ENCODE measurements at places on chromosomes 2 and 18.
A peak's percentile ranks its signal among the peaks of the same experiment; 100 is the strongest.

DNA sequence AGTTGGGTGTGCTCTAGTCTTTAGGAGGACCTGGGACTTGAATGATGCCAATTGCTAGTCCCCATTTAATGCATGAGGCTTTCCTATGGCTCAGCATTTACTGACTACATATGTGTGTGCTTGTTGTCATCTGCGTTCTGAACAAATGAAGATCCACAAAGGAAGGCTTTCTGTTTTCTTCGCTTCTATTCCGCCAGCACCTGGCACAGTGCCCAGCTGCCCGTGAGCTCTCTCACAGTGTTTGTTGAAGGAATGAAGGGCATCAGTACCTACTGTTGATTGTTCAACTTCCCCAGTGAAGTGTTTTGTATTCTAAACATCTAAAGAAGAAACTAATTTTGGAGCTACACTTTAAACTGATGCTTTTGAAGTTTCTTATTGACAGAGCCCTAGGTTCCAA lies 122.4 kb upstream of the LINC00305 start:
- DNase-seq: no peak

DNA sequence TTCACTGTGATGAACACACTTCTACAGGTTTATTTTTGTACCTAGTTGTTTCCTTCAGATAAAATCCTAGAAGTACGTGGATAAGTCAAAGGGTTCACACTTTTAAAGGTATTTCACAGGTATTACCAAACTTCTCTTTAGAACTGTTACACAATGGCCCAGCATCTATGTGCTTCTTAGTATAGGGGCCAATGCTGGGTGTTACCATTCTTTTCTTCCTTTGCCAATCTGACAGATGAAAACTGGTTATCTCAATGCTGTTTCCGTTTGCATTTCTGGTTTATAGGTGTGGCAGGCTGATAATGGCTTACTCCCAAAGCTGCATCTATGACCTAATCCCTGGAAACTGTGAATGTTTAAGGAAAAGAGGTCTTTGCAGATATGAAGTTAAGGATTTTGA lies 2.8 kb upstream of the TCF7L1 start:
- no peak for DNase-seq

GRCh38 chr2:210389856-210390255 lies 74.9 kb upstream of the MYL1 start:
- DNase-seq: no peak

- no peak for DNase-seq
Observed at GRCh38 chr18:79385326-79385707, 10.4 kb upstream of the NFATC1 start.

- DNase-seq: no peak
Observed at GRCh38 chr2:128603411-128603924, 284.8 kb upstream of the HS6ST1 start.

GRCh38 chr2:10909050-10909995 lies 2.4 kb upstream of the KCNF1 start:
- no peak for DNase-seq

DNA sequence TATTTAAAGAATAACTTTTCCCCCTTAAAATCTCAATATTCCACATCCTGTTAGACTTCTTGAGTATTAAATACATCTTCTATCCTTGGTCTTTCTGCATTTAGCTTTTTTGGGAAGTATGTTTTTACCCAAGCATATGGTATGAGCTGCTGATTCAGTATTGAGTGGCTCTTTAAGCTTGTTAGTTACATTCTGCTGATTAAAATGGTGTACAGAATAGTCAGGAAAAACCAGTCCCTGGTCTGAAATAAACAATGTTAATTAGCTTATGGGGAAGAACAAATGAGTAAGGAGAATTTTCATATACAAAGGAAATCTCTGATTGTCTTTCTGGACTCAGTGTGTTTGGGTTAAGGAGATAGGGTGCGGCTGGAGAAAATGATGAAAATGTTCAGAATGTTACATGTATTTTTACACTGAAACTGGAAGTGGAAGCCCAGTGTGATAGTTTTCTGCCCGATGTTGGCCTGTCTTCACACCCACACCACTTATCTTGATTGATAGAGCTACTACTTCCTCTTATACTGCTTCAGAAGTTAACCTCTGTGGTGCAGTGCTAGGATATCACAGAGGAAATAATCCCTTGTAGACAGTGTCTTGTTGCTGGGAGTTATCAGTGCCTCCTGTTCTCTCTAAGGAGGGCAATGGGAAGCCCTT lies 84.0 kb downstream of the MSH2 start:
- no peak for DNase-seq

- DNase-seq: no peak
Observed at GRCh38 chr2:220935789-220936321, 636.2 kb downstream of the EPHA4 start.

- DNase-seq: no peak
Observed at GRCh38 chr2:113966832-113967231, 76.9 kb downstream of the ACTR3 start.

DNA sequence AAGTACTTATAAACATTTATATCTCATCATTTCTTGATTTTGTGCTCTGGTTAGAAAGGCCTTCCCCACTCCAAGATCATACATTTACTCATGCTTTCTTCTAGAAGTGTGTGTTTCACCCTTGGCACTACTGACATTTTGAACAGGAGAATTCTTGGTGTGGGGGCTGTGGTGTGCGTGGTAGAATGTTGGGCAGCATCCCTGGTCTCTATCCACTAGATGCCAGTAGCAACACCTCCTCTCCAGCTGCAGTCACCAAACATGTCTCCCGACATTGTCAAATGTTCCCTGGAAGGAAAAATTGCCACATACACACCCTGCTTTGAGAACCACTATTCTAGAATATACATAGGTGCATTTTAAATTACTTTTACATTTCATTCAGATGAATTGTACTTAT lies 8.7 kb upstream of the TGIF1 start:
- DNase-seq: peak; percentile 24

DNA sequence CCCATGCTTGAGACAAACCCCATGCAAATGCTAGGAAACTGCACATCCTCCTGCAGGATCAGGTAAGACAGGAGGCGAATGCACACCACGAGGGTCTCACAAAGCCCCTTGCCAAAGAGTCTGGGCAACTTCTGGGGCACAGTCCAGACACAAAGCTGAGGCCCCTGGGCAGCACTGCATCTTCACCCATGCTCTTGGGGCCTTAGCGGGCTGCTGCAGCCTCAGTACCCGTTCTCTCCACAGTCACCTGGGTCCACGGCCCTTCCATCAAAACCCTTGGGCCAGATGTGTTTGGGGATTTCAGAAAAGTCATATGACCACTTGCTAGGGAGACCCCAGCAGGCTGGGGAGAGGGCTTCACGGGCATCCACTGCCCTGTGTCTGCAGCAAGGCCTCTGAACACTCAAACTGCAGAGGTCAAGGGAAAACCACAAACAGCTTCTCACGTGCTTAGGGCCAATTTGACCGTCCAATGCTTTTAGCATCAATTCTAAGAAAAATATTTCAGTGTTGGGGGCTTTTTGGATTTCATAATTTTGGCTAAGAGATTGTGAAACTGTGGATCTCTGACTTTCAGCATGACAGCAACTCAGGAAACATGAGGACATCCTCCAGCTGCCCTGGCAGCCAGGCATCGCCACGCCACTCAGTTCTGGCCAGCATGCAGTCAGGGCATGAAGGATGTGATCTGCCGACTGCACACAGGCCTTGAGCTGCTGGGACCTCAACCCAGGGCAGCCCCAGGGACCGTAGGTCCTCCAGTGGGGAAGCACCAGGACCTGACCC lies 20.0 kb downstream of the PASK start:
- no peak for DNase-seq

DNA sequence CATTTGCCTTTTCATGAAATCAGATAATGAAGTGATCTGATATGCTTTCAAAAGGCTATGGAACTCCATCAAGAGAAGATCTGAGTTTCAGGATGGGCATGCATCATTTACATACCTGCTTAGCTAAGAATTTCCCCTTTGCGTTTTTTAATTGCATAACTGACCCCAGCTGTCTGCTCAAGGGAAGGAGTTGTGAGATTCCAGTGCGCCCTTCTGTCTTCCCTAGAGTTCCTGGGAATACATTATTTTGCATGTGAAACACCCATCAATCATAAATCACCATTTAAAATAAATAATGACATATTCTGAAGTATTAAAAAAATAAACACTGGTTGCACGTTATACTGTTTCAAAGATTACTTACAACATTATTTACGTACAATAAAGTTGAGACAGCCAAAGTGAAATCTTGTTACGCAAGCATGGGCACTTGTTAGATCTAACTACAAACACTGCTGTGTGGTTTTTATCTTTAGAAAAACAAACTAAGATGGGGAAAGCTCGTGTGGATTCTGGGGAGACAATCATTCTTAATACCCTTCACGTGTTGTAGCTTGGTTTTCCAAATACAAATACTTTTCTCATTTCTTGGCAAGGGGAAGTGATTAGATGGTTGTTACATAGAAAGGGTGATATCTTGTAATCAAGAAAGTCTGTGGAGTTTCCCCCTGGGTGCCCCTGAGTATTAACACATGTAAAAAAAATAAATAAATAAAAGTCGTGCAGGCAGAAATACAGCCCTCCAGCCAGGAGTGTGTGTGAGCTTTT lies 125.7 kb upstream of the LMAN1 start:
- DNase-seq: no peak

- no peak for DNase-seq
Observed at GRCh38 chr18:48408727-48409590, at the start of gene ZBTB7C. TSS of gene ZBTB7C (minus strand) at chr18:48409383.

DNA sequence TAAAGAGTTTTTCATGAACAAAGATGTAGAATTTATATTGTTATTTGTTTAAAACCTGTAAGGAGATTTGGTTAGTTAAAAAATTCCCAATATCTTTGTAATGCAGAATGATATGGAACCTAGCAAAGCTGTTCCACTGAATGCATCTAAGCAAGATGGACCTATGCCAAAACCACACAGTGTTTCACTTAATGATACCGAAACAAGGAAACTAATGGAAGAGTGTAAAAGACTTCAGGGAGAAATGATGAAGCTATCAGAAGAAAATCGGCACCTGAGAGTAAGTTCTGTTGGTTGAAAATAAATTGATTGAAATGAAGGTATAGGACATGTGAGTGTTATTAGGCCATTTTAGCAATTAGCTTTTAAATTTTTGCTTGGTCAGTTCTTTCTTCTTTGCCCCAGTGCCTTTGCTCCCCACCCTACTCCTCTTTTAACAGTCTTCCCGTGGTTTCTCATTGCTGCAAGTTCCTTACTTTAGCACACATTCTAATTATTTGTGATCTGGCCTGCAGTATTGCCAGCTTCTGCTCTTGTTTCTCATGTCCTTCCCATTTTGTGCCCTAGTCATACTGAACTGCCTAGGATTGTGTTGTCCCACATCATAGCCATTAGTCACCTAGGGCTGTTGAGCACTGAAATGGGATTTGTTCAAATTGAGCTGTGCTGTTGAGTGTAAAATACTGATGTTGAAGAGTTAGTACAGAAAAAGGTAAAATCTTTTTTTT lies 36.6 kb downstream of the VAPA start:
- no peak for DNase-seq
